ENCODE measurements at places on chromosomes 1 and 21. TPM values are rescaled to one million over a fixed set of nuclear protein-coding genes. Genes with fewer than 3 reads are reported as not detected.

GRCh38 chr21:43869486-43870325 lies 4.7 kb downstream of the AGPAT3 start:
- H3K27ac ChIP-seq: no peak overlapping the region
- H3K4me3 ChIP-seq: no peak overlapping the region
- DNase-seq: no peak

GRCh38 chr1:90834886-90835660 lies 118.0 kb upstream of the BARHL2 start:
- H3K4me3 ChIP-seq: no peak overlapping the region
- H3K27ac ChIP-seq: no peak overlapping the region
- peaks cover 100% of the 10 kb centered on the region for H3K27me3 ChIP-seq

DNA sequence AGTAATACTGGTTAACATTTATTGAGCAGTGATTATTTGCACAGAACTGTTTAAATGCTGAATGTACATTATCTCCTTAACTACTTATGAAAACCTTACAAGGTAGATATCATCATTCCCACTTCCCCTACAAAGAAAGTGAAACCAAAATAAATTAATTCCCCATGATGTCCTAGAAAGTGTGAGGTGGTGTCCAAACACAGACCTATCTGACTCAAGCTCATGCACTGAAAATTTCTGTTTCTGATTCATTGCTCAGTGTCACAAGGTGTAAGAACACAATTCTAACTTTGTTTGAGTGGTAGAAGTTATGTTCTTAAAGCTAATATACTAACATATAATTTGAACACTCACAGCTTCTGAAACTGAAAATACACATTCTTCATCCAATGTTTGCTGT lies 178.7 kb downstream of the MRPL39 start:
- H3K4me3 ChIP-seq: no peak overlapping the region
- no peaks in the 10 kb centered on the region for H3K27me3 ChIP-seq
- no peaks in the 10 kb centered on the region for H3K4me1 ChIP-seq
- no peak for DNase-seq
- no peak overlapping the region for H3K27ac ChIP-seq

GRCh38 chr1:184162281-184162680 lies 110.8 kb downstream of the TSEN15 start:
- no peaks in the 10 kb centered on the region for H3K36me3 ChIP-seq
- H3K27me3 ChIP-seq: no peaks in the 10 kb centered on the region
- no peak overlapping the region for H3K27ac ChIP-seq
- peaks cover 20% of the 10 kb centered on the region for H3K4me1 ChIP-seq
- no peak for DNase-seq

- no peak overlapping the region for H3K4me3 ChIP-seq
- no peaks in the 10 kb centered on the region for H3K27me3 ChIP-seq
- no peak overlapping the region for H3K27ac ChIP-seq
- peaks cover 33% of the 10 kb centered on the region for H3K4me1 ChIP-seq
- DNase-seq: no peak
Observed at GRCh38 chr1:205633421-205633976, 1.7 kb upstream of the ELK4 start.

DNA sequence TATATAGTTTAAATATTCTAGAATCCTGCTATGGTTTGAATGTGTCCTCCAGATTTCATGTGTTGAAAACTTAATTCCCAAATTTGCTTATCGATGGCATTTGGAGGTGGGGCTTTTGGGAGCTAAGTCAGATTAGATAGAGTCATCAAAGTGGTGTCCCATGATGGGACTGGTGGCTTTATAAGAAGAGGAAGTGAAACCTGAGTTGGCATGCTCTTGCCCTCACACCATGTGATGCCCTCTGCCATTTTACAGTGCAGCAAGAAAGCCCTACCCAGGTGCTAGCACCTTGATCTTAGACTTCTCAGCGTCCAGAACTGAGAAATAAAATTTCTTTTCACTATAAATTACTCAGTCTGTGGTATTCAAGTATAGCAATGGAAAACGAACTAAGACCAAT lies 111.3 kb downstream of the TGFB2 start:
- peaks cover 17% of the 10 kb centered on the region for H3K4me1 ChIP-seq
- no peak overlapping the region for H3K27ac ChIP-seq
- H3K27me3 ChIP-seq: no peaks in the 10 kb centered on the region
- H3K4me3 ChIP-seq: no peak overlapping the region
- DNase-seq: no peak

UBE2G2 gene
- polyA plus RNA-seq: 157 TPM

GRCh38 chr1:239558991-239559390 lies 172.6 kb downstream of the CHRM3 start:
- no peak for DNase-seq
- no peaks in the 10 kb centered on the region for H3K27me3 ChIP-seq
- no peak overlapping the region for H3K4me3 ChIP-seq
- no peaks in the 10 kb centered on the region for H3K4me1 ChIP-seq

DNA sequence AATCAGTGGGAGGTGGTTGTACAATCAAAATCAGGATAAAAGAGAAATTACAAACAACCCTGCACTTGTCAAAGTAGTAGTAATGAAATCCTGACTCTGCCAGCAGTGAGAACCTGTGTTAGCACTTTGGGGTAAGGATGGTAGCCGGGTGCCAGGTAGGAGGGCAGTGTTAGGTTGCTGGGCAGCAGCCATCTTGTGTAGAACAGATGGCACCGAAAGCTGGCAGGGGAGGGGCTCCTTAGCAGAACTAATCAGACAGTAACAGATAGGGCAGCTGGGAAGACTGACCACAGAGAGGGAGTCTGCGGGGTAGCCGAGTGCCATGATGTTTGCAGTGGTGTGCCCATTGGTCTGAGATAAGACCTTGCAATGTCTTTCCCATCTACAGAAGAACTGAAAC lies 137.3 kb downstream of the SDCCAG8 start:
- H3K4me1 ChIP-seq: no peaks in the 10 kb centered on the region
- no peaks in the 10 kb centered on the region for H3K36me3 ChIP-seq
- H3K4me3 ChIP-seq: no peak overlapping the region
- H3K27ac ChIP-seq: no peak overlapping the region
- no peaks in the 10 kb centered on the region for H3K27me3 ChIP-seq

- H3K27me3 ChIP-seq: peaks cover 4% of the 10 kb centered on the region
- no peak overlapping the region for H3K27ac ChIP-seq
- no peak overlapping the region for H3K4me3 ChIP-seq
- no peaks in the 10 kb centered on the region for H3K4me1 ChIP-seq
- H3K36me3 ChIP-seq: no peaks in the 10 kb centered on the region
- no peak for DNase-seq
Observed at GRCh38 chr21:34771512-34772028, 102.8 kb downstream of the CLIC6 start.
